ENCODE measurements at places on chromosomes 7 and 10.

GRCh38 chr10:124065382-124066125, 27.8 kb downstream of the CHST15 start:
- no peak for DNase-seq

GRCh38 chr7:128434413-128435326, 21.0 kb upstream of the HILPDA start:
- no peak for DNase-seq

DNA sequence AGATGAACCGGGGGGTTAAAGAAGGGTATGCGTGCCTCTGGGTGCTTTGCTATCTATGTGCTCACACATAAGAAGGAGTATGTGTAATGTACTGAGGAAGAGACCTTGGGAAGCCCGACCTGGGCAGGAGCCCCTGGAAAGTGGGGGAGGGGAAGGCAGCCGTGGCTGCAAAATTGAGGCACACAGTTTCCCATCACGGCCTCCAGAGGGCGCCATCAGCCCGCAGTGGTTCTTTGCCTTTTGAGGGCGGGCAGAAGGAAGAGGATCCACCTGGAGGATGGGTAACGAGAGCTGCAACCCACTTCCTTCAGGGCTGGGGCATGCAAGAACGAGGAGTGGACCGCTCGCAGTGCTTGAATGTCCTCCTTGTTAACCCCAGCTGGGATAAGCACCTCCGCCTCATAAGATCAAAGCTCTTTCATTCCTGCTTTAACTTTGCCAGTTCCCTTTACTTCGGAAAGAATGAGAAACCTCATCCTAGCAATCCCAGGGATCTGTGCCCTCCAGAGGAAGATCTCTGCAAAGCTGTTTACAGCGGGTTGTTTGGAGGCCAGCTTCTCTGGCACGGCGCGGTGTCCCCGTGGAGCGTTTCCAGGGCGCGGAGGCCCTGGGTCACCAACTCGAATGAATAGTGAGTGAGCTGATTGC, 77.9 kb downstream of the PCGF5 start:
- DNase-seq, result peak; percentile 74

- no peak for DNase-seq
These were observed 121.8 kb downstream of the MYL10 start for GRCh38 chr7:101507327-101507726.

DNA sequence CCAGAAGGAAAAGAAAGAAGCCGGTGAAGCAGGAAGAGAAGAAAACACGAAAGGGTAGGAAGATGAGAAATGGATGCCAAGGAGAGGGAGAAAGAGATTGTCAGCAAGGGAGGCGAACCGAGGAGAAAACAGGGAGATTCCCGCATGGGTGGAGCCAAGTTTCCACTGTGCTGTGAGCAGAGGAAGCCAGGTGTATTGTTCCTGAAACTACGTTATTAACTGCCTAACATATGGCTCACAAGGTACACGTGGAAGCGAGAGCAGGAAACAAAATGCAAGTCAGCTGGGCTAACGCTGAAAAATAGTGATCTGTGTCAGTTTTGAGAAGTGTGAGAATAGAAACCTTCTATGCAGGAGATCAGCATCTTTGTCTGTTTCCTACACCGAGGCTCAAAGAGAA, 20.4 kb upstream of the HIPK2 start:
- no peak for DNase-seq

GRCh38 chr7:135792866-135793265, 44.3 kb upstream of the FAM180A start:
- DNase-seq, result no peak

- DNase-seq, result no peak
These were observed 116.4 kb upstream of the NANOS1 start for GRCh38 chr10:118912961-118913600.

GRCh38 chr7:121286186-121286585, 42.6 kb upstream of the WNT16 start:
- no peak for DNase-seq

DNA sequence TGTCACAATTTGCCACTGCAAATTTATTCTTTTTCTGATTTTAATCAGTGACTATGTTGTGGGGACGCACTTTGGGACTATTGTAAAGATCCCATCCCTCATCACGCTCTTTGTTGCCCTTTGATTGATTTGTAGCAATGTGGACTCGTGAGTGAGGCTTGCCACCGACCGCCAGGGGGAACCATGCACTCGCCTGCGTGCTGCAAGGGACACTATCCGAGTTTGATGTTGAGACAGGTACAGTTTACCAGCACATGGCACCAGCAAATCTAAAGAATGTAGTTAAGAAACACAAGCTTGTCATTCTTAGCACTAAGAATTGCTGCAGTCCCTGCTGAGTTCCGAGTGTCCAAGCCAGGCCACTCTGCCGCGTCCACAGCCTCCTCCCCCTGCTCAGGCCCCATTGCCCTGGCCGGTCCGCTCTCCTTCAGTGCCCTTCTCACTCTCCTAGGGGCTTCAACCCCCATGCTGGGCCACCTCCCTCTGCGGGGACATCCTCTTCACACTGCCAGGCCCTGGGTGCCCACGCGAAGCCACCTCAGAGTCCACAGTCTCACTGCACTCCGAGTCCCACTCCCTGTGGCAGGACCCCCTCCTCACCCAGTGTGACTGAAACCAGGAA, 2.0 kb upstream of the SFTPA2 start:
- peak; percentile 58 for DNase-seq

DNA sequence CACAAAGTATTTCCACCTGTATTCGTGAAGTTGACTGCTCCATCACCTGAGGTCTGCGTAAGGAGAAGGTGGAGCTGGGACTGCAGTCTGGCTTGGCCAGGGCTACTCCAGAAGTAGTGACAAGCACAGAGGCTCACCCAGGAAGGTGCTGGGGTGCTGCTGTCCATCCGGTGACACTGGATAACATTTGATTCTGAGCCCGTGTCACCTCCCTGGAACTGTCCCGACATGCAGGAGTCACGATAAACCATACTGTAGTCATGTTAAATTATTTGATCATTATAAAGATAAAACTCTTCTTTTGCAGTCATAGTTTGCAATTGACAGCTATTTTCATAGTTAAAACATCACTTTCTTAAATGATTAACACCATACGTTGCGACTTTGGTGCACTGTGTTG, 28.7 kb upstream of the GALNTL5 start:
- DNase-seq, result no peak

DNA sequence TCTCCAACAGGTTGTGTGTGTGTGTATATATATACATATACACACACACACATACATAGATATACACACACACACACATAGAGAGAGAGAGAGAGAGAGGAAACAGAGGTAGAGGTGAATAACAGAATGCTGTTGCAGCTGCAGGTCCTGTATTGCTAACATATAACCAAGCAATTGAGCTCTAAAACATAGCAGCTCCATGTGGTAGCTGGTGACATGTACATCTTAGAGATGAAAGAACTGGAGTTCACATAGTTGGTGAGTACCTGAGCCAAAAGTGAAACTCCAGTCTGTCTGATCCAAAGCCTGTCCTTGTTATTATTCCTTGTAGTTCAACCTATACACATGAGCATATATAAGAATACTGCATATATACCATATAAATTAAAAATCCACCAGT, 152.9 kb upstream of the CSTF2T start:
- no peak for DNase-seq

- DNase-seq, result peak; percentile 15
These were observed 1.2 kb upstream of the TMEM243 start for GRCh38 chr7:87220734-87221215.

DNA sequence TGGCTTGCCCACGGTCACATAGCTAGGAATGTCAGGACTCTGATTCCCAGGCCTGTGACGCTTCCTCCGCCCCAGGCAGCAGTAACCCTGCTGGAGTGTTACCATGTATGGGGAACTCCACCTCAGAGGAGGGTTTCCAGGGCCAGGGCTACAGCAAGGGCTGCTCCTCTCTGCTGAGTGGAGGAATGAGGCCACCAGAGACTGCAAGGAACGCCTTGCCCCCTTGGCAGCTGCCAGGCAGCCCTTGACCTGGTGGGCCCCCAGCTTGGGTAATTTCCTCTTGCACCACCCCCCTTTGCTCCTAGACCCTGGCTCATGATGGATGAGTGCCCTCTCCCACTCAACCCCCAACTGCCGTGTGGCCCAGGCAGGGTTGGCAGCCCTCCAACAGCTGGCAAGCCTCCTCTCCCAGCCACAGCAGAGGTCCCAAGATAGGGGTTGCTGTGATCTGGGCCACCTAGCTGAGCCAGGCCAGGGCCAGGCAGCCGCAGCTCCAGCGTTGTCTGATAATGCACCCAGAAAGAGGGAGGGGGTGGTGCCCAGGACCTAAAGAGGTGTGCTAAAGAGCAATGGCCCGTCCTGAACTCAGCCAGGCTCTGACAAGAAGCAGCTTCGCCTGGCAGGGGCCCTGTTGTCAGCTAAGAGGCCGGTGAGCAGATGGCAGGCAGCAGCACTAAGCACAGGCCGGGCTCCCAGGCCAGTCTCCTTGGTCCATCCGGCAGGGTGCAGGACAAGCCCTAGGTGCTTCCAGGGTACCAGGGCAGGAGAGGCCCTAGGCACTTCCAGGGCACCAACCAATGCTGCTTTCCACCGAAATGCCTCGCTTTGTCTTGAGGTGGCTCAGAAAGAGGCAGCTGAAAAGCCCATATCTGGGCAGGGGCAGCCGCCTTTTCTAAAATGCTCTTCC, 35.4 kb downstream of the DRGX start:
- DNase-seq, result no peak

- DNase-seq, result no peak
These were observed 276.6 kb downstream of the LRMDA start for GRCh38 chr10:75708060-75708459.

DNA sequence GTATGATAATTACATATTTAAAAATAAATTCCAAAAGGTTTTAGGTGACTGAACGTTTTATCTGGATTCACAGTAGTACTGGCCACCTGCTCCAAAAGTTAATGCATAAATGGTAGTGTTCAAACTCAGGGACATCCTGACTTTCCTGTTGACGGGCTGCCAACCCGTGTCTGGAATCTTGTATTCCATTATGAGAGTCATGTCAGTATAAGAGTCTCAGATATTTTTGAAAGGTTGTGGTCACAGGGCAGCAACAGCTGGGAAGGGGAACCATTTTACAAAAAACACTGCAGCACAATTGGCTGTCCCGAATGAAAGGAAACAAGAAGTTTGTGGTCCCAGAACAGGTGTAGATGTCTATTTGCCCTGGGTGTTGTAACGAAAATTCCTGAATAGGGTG, 2.8 kb downstream of the TDRD1 start:
- DNase-seq, result no peak

GRCh38 chr10:129580010-129580409, 113.0 kb downstream of the MGMT start:
- DNase-seq, result no peak

- DNase-seq, result no peak
These were observed 349.6 kb downstream of the TFEC start for GRCh38 chr7:115680921-115681320.

GRCh38 chr10:68955355-68955831, 577 bp upstream of the DDX21 start:
- peak; percentile 17 for DNase-seq

DNA sequence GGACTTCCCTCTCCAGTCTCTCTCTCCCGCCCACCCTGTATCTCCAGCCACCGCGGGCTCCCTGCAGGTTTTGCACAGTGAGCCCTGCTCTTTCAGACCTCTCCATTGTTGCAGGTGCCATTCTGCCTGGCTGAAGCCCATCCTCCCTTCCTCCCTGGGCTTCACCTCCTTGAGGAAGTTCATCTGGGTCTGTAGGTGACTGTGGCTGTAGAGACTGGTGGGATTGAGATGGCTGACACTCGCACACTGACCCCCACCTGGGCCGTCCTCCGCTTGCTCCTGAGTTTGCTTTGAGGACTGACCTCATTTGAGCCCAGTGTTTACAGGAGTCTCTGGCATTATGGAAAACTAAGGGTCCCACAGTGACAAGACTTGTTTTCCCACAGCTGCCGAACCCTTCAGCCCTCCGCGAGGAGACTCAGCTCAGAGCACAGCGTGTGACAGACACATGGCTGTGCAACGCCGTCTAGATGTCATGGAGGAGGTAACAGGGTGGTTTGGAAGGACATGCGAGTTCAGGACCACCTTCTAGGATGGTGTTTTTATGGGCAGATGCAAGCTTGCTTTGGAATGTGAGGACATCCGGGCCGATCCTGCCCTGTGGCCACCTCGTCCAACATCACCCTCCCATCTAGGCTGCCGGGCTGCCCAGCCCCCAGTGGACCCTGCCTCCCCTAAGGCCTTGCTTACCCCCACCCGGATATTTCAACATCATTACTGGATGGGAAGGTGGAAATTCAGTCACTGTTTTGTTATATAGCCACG, 9.3 kb downstream of the PLAC9 start:
- DNase-seq, result no peak

GRCh38 chr7:155731380-155731779, 80.9 kb downstream of the SHH start:
- no peak for DNase-seq

DNA sequence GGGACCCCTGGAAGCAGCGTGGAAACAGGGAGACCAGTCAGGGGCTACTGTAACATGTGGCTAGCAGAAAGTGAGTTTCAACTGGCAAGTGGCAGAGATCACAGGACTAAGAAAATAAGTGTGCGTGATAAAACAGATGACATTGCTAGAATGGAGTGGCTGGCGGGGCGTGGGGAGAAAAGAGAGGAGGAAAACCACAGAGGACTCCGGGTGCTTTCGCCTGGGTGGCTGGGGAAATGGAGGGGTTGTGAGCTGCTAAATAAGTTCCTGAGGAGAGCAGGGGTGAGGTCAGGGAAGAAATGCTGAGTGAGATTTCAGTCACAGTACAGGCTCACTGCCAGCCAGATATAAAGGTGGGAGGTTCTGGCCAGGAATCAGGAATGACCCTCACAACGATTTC, 166.9 kb downstream of the MYOF start:
- no peak for DNase-seq

DNA sequence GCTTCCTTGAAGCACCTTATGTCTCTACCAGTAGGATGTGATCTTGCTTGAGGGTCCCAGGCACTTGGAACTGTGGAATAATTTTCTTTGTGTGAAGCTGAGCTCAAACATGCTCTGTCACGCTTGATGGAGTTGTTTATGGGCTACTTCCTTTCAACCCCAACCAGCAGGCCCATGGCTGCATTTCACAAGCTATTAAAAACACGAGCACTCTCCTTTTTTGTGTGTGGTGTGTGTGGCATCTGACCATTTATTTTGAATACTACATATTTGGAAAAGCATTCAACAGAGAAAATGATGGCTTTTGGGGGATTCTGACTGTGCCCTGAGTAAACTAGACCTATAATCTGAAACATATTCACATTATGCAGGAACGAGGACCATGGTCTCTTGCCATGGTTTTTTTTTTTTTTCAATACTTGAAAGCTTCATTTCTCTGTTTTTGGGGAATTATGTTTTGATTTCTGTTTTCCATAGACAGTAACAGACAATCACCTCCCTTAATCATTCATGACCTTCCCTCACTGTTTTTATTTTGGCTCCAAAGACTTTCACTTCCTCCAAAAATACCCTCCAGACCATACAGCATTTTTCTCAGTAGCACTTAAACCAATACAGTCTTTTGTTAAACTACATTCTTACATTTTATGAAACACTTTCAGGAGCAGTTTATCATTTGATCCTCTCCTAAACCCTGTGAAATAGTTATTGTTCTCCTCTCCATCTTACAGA, 233.6 kb upstream of the BMPER start:
- peak; percentile 29 for DNase-seq

- DNase-seq, result no peak
These were observed 21.3 kb upstream of the TBRG4 start for GRCh38 chr7:45132708-45133320.

- DNase-seq, result peak; percentile 84
These were observed 109.5 kb upstream of the TMEM72 start for GRCh38 chr10:44801383-44802327.

- no peak for DNase-seq
These were observed 156.1 kb upstream of the TRIM24 start for GRCh38 chr7:138304071-138304320.
